ENCODE measurements at places on chromosomes 12 and 14. TPM values are rescaled to one million over a fixed set of nuclear protein-coding genes. Genes with fewer than 3 reads are reported as not detected.

CMA1 gene
- total RNA-seq, result not detected

RITA1 gene
- 33.1 TPM for total RNA-seq

DNA sequence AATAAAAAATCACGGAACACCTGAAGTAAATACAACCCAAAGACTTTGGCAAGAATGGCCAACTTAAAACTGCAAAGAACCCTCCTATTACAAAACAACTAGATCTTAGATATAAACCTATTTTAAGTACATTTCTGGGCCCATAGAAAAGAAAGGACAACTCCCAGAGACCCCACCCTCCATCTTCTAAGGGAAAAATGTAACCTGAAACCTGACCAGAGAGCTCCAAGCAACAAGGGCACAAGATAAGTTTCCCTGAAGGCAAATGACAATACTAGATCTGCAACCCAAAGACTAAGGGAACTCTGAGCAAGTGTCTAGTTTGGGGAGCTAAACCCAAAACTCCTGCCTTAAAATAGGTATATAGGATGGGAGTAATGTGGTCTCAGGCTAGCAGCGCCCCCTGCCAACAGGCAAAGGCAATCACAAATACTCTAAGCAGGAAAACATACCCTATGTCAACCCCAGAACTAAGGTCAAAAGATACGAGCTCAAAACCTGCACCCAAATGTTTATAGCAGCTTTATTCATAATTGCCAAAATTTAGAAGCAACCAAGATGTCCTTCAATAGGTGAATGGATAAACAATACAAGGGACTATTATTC is 218.9 kb downstream of the ITPR2 start:
- DNase-seq, result no peak

DNA sequence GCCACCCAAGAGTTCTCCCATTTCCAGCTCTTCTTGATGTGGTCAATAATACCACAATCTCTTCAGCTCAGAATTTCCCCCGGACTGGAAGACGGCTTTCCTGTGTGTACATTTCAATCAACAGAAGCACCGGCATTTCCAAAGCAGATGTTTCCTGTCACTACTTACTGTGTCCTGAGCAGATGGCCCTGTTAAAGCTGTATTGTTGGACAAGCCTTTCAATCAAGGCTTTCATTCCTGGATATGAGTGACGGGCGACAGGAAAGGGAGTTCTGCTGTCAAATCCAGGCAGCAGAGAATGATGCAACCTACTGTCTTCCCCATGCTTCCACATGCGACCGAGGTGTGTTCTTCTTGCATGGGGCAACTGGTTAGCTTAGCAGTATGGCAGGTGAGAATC is 76.4 kb upstream of the CCDC60 start:
- DNase-seq, result no peak

SYNE2 gene
- 33.8 TPM for total RNA-seq

DNA sequence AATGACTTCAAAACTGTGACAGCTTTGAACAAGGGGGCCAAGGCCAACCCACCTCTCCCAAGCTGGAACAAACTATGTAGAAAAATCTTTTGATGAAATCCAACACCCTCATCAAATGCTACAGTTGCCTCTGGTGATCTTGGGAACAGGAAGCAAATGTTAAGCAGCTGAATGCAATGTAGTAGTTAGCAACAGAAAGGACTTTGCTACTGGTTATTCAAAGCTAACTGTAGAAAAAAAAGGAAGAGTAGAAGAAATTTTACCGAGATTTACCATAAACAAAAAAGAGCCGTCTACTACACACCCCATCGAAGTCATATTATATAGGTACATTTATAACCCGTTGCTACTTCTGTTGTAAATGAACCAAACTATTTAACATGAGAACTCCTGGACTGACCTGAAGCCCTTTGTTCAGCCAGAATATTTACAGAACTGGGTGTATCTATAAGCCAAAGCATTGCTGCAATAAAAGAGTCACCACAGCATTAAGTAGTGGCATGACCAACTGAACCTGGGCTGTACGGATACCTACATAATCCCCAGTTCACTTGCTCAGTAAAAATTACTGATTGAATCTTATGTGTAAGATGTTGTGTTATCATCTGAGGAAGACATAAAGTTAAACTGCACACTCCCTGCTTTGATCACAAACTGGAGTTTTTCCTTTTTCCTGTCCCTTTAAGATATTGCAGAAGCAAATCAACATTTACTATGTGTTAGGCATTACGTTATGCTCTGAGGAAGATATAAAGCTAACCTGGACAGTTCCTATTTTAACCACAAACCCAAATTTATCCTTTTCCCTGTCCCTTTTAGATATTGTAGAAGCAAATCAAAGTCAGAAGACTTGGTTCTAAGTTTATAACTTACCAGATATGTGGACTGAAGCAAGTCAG is 25.1 kb downstream of the SYNJ2BP start:
- no peak for DNase-seq

- DNase-seq, result peak; percentile 71
These were observed 105.2 kb upstream of the ATF7IP start for GRCh38 chr12:14260011-14260993.

CMKLR1 gene
- total RNA-seq, result not detected

DNA sequence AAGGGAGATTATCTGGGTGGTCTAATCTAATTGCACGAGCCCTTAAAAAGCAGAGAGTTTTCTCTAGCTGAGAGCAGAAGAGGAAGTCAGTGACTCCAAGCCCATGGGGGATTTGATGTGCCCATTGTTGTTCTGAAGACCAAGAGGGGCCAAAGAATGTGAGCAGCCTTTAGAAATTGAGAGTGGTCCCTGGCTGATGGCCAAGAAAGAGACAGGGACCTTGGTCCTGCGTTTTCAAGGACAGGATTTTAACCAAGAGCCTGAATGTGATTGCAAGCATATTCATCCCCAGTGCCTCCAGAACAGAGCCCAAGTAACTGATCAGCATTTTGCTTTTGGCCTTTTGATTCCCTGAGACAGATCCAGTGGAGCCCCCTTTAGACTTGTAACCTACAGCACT is 1353.9 kb downstream of the AACS start:
- DNase-seq, result no peak

GRCh38 chr14:48771717-48772116 is 814.5 kb downstream of the RPS29 start:
- DNase-seq, result no peak

GALC gene
- total RNA-seq, result 25.8 TPM

GRCh38 chr12:103879048-103879692 is 38.1 kb upstream of the NT5DC3 start:
- DNase-seq, result no peak

KIF26A gene
- total RNA-seq, result 0.05 TPM

DNA sequence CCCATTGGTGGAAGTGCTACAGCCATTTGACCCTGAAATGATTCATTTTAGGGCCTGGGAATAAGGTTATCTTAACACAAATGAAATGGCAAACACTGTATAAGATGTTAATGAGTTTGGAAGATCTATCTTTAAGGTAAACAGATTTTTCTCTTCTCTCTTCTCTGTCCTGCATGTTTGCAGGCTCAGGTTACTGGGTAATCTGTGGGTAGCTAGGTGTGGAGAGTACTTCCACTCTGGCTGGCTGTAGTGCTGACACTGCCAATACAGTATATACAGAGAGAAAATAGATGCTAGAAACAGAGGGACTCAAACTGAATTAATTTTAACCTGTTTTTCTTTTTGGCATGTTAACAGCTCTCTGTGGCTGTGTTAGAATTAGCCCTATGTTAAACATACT is 84.6 kb downstream of the SLC38A6 start:
- no peak for DNase-seq

GRCh38 chr12:31872831-31873604 is 86.2 kb upstream of the RESF1 start:
- no peak for DNase-seq
